ENCODE measurements at places on chromosomes 13 and 19.

DNA sequence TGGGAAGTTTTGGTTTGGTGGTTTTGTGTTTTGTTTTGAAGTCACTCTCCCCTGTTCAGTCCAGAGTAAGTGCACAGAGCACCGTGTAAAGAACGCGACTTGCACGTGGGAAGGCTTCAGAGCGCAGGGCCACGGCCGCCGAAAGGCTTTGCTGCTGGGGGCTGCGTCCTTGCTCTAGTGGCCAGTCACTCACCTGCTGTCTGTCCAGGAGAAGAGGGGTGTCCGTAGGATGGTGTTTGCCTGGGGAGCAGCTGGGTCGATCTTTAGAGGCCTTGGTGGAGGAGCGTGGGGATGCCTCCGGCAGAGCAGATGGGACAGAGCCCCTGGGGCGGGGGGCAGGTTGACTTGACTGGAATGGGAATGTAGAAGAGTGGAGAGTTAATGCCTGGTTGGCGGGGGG lies 116.6 kb upstream of the MCF2L start:
- no peak for DNase-seq

DNA sequence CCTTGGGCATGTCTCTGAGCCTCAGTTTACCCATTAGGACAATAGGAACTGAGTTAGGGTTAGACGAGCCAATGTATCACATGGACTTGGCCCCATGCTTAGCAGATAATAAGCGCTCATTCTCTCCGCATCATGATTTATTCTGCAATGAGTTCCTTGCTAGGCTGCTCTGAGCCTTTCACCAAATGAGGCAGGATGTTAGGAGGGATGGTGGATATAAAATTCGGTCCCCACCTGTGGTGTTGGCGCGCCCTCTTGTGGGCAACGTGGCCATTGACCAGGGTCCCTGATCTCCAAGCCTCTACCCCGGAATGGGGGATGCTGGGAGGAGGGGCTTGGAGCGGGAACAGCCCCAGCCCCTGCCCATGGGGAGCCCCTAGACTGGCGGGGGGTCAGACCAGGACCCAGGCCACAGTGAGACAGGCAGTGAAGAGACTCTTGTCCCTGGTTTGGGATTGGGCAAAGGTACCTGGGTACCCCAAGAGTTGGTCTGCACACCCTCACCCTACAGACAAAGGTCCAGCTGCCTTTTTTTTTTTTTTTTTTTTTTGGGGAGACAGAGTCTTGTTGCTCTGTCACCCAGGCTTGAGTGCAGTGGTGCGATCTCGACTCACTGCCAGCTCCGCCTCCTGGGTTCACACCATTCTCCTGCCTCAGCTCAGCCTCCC lies 43.9 kb downstream of the CERS4 start:
- DNase-seq, result peak; percentile 76

- no peak for DNase-seq
Measured at GRCh38 chr13:41056194-41056593, 5.1 kb upstream of the WBP4 start.

DNA sequence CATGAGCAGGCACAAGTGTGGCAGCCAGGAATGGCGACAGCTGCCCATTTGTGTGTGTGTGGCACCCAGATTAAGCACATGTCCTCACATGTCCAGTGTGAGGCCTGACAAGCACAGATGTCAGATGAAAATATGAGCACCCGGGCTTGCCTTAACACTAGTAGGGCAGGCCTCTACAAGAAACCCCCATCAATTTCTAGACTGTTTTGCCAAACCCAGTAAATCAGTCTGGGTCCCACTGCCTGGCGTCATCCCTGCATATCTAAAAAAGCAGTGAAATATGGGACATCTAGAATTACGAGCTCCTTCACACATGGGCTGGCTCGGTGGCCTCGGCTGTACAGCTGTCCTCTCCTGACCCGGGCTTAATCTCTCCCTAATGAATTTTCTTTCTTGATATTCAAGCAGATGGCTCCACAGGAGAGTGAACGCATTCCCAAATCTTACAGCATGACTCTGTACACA lies 432.7 kb downstream of the FOXO1 start:
- DNase-seq, result no peak

GRCh38 chr19:4229179-4229931 lies at the start of gene EBI3:
Gene EBI3, plus strand, starts transcription at chr19:4229523. Its CDS starts 28 bp downstream, at chr19:4229551.
- DNase-seq, result peak; percentile 54

DNA sequence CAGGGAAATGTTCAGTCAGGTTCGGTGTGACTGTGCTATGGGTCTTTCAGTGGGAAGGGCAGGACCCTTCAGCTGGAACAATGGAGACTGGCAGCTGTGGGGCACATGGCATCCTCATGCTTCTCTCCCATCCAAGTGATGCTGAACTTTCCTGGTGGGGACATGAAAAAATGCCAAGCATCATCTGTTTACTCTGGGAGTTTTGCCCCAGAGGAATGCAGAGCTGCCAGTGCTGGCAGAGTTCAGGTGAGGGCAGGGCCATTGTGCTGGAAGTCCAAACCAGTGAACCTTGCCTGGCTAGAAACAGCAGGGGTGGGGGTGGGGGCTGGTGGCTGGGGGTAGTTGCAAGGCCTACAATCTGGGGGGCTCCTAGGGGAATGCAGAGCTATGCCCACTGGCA lies 1320.6 kb downstream of the PCDH9 start:
- no peak for DNase-seq

- DNase-seq, result peak; percentile 67
Measured at GRCh38 chr19:5340637-5341447, at the start of gene PTPRS. Gene PTPRS, minus strand, starts transcription at chr19:5340812. Its CDS starts 54,672 bp downstream, at chr19:5286140.

DNA sequence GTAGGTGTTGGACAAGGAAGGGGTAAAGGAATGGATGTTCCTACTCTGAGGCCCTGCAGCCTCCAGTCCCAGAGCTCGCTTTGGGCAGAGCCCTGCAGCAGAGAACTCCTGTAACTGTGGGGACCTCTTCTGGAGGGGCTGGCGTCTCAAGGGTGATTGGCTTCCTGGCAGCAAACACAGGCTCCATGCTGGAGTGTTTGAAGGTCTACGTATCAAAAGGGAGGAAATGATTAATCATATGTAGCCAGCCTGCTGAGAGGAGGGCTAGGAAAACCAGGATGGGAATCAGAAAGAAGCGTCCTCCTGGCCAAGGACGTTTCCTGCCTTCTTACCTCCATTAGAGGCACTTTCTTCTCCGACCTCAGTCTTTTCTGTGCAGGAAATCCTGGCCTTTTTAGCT lies 208.5 kb downstream of the TSHZ3 start:
- DNase-seq, result no peak

DNA sequence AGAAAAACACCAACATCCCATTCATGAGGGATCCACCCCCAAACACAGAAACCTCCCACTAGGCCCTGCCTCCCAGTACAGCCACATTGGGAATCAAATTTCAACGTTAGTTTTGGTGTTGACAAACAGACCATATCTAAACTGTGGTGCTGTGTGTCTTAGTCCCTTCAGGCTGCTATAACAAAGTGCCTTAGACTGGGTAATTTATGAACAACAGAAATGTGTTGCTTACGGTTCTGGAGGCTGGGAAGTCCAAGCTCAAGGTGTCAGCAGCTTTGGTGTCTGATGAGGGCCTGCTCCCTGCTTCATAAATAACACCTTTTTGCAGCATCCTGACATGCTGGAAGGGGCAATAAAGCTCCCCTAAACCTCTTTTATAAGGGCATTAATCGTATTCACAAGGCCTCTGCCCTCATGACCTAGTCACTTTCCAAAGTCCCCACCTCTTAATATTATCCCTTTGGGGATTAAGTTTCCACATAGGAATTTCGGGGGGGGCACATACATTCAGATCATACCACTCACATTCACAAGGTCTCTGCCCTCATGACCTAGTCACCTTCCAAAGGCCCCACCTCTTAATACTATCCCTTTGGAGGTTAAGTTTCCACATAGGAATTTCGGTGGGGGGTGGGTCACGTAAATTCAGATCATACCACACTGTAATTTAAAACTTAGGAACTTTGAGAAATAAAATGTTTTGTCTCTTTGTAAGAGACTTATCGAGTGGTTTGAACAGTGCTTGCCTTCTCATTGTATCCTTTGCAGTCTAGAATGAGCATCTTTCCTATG lies 27.5 kb downstream of the ZNF507 start:
- no peak for DNase-seq

DNA sequence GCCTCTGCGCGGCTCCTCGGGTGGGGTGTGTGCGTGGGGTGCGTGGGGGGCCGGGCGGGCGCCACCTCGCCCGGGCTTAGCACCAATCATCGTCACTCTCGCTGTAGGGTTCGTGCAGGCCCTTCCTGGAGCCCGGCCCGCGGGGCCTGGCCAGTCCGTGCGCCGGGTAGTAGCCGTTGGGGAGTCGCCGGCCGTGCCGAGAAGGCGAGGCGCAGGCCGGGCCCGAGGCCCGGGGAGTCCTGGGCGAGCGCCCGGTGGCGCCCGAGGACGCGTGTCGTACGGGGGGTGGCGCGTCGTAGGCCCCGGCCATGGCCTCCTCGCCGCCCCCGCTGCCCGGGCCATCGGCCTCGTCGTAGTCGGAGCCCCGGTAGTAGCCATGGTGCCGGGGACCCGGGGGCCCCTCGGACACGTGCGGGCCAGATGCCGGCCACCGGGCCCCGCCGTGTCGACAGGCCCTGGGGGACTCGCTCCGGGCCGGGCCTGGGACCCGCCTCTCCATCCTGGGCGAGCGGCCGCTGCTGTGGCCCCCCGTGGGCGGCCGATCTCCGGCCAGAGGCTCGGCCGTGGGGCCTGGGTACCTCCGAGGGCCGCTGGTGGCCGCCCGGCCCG lies 57.1 kb downstream of the IER2 start:
- DNase-seq, result no peak

DNA sequence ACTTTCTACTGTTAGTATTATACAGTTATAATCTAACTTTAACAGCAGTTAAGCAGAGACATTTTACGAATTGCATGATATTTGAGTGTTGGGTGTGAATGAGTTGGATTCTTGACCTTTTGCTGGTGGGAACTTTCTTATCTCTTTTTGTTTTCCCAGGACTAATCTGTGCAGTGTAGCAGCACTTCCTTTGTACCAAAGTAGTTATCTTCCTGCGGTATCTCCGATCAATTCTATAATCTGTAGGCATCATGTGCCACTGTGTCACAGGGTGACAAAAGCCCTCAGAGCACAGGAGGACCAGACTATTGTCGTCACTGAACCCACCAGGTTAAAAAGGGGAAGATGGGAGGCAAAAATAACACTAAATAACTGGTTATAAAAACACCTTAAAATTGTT lies 823.5 kb downstream of the GPC5 start:
- DNase-seq, result no peak

- DNase-seq, result no peak
Measured at GRCh38 chr19:21910318-21910717, 74.3 kb upstream of the ZNF43 start.

- DNase-seq, result no peak
Measured at GRCh38 chr13:46605076-46605824, 52.3 kb downstream of the LRCH1 start.

- no peak for DNase-seq
Measured at GRCh38 chr19:29105629-29106292, 107.2 kb downstream of the UQCRFS1 start.

DNA sequence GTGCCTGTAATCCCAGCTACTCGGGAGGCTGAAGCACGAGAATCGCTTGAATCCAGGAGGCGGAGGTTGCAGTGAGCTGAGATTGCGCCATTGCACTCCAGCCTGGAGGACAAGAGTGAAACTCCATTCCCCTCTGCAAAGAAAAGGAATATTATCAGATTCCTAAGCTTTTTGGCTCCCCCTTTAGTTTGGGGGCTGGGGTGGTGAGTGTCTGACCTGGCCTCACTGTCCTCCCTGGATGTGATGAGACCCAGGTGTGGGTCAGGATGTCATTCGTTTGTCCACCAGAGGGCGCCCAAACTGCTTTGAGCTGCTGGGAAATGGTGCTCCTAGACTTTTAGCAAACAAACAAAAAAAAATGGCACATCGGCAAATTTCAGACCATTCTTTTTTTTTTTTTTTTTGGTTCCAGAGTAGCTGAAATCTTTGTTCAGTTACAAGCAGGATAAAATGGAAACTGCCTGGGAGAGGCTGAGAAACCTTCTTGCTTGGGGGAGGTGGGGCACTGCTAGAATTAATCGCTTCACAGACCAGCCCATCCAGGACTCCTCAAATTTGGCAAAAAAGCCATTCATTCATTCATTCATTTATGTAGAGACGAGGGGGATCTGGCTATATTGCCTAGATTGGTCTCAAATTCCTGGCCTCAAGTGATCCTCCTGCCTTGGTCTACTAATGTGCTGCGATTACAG lies 29.4 kb downstream of the SPC24 start:
- DNase-seq, result peak; percentile 60

DNA sequence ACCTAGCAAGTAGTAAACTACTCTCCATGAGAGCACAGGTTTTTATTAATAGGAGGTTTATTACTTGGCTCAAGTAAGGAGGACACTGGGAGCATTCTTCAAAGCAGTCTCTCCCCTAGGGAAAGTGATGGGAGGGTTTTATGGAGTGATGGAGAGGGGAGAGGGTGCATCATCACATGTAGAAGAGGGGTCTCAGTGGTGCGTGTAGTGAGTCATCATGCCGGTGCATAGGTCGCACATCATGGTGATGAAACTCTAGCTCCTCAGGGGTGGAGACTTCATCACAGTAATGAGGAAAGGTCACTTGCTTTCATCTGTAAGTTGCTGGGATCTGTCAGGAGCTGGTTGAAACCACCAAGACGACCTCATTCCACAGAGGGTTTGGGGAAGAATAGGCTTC lies 210.8 kb upstream of the UBL3 start:
- DNase-seq, result no peak

DNA sequence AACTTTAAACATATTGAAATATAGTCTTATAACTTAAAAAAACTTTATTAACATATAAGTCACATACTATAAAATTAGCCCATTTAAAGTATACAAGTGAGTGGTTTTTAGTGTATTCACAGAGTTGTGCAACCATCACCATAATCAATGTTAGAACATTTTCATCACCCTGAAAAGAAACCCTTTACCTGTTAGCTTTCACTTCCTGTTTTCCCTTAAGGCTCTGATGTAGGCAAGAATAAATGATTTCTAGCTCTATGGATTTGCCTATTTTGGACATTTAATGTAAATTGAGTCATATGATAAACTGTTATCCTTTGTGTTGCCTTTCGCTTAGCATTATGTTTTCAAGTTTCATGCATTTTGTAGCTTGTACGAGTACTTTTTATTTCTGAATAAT lies 15.6 kb downstream of the ZNF568 start:
- no peak for DNase-seq

DNA sequence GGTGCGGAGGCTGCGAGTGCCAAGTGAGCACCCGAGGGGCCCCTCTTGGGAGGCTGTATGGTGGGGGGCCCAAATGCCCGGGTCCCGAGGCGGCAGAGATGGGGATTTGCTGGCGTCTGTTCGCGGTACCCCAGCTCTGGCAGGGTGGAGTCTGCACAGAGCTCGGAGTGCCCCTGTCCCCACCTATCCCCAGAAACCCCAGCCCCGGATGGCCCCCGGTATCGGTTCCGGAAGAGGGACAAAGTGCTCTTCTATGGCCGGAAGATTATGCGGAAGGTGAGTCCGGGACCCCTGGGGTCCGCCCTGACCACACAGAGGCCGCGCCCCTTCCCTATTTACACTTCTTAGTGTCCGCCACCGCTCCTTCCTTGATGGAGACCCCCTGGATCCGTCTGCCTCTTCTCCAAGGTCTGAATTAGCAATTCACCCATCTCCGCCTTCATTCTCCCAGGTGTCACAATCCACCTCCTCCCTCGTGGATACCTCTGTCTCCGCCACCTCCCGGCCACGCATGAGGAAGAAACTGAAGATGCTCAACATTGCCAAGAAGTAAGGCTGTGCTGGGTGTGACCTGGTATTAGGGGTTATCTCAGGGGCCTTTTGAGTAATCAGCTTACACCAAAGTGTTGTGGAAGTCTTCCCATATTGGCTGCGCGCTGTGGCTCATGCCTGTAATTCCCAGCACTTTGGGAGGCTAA lies 630 bp downstream of the PNPLA6 start:
- no peak for DNase-seq

All from activated T-cell treated with anti-CD3 and anti-CD28 coated beads for 48 hours (primary cell).